ENCODE measurements at places on chromosomes 2 and 18. TPM values are rescaled to one million over a fixed set of nuclear protein-coding genes. Genes with fewer than 3 reads are reported as not detected.

The MBP gene
- total RNA-seq: 1,332 TPM

The NAT8 gene
- not detected for total RNA-seq

The GRP gene
- not detected for total RNA-seq

The DCDC2C gene
- 7.3 TPM for total RNA-seq

Data from tibial nerve (tissue), 4 donors.